ENCODE measurements at places on chromosomes 12 and 14.
A peak's percentile ranks its signal among the peaks of the same experiment; 100 is the strongest.

- DNase-seq: peak; percentile 44
These were observed 39.0 kb downstream of the CKB start for GRCh38 chr14:103483600-103483999.

GRCh38 chr12:14454098-14454907, 88.8 kb downstream of the ATF7IP start:
- DNase-seq: peak; percentile 47

GRCh38 chr12:75236206-75236605, 26.6 kb upstream of the KCNC2 start:
- no peak for DNase-seq

- no peak for DNase-seq
These were observed 15.0 kb upstream of the PPP1R13B start for GRCh38 chr14:103862393-103862782.

GRCh38 chr14:20617138-20618003, 24.1 kb downstream of the OR6S1 start:
- no peak for DNase-seq

GRCh38 chr12:94551810-94552209, 92.1 kb upstream of the CEP83 start:
- no peak for DNase-seq

DNA sequence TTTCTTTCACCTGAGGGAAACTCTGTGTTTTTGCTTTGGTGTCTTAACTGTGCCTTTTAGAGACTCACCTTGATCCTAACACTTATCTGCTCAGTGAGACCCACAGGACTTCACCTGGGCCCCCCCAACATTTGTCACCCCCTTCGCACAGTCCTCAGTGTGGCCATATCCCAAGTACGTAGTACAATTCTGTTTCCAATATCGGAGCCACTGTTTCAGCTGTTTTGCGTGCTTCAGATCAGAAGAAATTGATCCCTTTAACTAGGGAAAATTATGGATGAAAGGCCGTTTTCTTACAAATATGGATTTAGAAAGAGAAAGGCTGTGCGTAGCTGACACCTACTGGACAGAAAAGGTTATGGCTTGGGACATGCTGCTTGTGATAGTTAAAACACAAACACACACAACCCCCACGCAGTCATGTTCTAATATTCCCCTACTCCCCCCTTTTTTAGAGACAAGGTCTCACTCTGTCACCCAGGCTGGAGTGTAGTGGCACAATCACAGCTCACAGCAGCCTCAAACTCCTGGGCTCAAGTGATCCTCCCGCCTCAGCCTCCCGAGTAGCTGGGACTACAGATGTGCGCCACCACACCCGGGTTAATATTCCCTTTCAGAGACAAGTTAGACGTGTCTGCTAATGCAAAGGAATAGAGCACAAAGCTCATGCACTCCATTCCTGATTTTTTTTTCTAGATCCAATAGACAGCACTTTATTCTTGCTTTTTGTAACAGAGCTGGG, 3.6 kb upstream of the SLC7A8 start:
- peak; percentile 71 for DNase-seq

GRCh38 chr14:37778135-37778943, 182.9 kb downstream of the TTC6 start:
- no peak for DNase-seq
